ENCODE measurements at places on chromosomes 12 and 14.

DNA sequence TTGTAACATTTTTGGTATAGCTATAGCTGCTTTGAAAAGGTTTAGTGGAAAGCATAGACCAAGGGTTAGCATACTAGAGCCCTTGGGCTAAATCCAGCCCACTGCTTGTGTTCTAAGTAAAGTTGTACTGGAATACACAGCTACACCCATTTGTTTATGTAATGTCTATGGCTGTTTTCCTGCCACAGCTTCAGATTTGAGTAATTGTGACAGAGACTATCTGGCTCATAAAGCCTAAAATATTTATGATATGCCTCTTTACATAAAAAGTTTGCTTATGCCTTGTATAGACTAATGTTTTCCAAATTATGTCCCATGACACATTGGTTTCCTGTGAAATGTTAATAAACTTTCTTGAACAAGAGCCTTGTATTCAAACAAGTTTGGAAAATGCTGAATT, 234.8 kb upstream of the ATP2B1 start:
- no peak for DNase-seq

DNA sequence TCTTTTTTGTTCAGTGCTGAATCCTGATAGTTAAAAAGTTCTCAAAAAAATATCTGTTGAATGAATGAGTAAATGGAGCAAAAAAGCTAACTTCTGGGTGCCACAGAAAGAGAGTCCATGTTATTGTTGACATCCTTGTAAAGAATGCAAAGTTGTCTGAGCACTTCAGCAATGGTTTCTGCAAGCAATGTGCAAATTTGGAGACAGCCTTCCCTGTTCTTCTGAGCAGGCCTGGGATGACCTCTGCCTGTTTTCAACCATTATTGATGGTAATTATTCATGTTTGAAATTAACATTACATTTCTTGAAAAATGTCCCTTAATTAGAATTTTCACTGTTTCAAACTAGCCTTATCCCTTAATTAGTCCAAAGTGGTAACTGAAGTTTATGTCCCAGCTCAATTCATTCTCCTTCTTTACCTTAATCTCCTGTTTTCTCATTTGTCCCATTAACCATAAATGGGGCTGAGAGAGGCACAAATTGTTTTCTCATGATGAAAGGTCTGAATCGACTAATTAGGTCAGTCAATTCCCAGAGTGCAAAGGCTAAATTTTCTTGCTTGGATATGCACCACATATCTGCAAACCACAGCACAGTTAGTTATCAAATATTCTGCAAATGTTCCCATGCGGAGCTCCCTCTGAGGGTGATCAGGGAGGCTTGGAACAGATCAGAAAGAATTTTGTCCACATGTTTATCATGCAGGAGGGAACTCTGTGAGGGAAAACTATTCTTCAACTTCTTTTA, 139.4 kb upstream of the KRR1 start:
- DNase-seq = no peak

DNA sequence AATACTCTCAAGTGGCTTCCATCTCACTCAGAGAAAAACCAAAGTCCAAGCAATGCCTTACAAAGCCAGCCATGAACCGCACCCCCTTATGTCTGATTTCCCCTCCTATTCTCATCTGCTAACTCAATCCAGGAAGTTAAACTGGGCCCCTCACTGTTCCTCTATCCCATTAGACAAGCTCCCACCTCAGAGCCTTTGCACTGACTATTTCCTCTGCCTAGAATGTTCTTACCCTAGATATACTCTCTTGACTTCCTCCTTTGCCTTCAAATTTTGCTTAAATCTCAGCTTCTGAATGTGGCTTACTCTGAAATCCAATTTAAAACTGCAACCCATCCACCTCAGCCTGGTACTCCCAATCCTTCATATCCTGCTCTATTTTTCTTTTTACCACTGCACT, 257.0 kb upstream of the USP15 start:
- DNase-seq = no peak

- DNase-seq = no peak
Observed at GRCh38 chr12:47087088-47087688, 7.4 kb upstream of the AMIGO2 start.

GRCh38 chr14:71694591-71695530, 237.4 kb upstream of the RGS6 start:
- DNase-seq = no peak

GRCh38 chr14:89378119-89378518, 38.9 kb downstream of the FOXN3 start:
- DNase-seq = no peak

GRCh38 chr12:6167327-6168280, 32.6 kb upstream of the CD9 start:
- peak; percentile 66 for DNase-seq

DNA sequence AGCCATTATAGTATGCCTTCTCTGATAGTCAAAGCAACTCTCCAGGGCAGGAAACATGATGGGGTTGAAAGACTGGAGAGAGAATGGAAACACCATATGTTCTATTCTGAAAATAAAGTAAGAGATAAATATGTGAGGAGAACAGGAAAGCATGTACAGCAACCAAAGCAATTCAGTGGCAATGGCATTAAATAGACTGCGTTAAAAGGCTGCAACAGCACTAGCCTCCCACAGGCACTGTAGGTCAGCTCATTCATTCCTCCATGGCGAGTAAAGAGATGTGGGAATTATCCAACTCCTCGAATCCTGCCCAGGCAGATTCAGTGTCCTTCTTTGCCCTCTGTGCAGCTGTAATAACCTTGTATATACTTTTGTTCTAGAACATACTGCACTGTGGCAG, 43.8 kb downstream of the ANO6 start:
- DNase-seq = no peak

- DNase-seq = peak; percentile 30
Observed at GRCh38 chr12:109436188-109436560, 40.9 kb downstream of the KCTD10 start.

- DNase-seq = no peak
Observed at GRCh38 chr12:42208574-42208973, 29.5 kb downstream of the YAF2 start.

DNA sequence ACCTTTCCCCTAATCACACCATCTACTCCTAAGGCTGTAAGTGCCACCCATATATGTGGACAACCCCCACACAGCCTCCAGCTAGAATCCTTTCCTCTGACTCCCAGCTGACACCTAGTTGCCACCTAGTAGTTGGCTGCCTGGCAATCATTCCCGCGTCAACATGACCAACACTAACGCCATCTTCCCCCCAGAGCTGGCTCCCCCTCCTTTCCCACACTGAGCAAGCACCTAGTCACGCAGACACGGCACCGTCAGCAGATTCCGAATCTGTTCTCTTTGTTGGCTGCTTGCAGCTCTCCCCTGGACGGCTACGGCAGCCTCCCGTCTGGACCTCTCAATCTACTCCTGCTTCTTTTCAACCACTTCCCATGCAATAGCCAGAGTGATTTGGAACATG, 27.7 kb downstream of the UBR7 start:
- no peak for DNase-seq

DNA sequence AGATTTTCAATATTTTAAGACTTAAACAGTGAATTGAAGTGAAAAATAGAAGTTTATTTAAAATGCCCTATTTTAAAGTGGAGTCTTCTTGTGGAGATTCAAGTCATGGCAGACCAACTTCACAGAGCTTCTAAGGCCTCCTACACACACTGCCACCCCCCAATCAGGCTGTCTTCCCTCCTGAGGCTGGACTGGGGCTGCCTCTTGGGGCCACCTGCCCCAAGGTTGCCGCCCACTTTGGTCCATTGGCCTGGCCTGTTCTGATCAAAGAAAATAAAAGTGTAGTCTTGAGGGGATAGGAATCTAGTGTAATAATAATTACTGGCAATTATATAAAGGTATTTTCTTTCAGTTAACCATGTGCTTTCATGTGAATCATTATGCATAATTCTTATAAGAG, 1.3 kb downstream of the GOLT1B start:
- DNase-seq = no peak

- DNase-seq = no peak
Observed at GRCh38 chr14:103362780-103363179, 22.4 kb upstream of the MARK3 start.

GRCh38 chr12:93868771-93869170, 191.6 kb downstream of the CRADD start:
- DNase-seq = peak; percentile 64

DNA sequence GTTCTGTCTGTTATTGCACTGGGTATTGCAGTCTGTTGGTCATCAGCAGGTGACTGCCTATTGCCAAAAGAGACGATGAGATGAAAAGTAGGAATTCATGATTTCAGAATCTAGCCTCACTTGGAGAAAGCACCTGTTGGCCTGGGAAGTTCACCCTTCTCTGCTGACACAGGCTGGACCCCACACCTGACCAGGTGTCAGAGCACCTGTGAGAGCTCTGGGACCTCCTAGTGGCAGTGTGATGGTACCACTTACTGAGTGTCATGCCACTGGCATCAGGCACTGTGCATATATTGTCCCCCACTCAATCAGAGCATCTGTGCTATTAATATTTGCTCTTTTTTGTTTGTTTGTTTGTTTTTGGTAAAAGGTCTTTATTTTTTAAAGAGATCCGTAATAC, 68.0 kb downstream of the RASSF3 start:
- DNase-seq = no peak

DNA sequence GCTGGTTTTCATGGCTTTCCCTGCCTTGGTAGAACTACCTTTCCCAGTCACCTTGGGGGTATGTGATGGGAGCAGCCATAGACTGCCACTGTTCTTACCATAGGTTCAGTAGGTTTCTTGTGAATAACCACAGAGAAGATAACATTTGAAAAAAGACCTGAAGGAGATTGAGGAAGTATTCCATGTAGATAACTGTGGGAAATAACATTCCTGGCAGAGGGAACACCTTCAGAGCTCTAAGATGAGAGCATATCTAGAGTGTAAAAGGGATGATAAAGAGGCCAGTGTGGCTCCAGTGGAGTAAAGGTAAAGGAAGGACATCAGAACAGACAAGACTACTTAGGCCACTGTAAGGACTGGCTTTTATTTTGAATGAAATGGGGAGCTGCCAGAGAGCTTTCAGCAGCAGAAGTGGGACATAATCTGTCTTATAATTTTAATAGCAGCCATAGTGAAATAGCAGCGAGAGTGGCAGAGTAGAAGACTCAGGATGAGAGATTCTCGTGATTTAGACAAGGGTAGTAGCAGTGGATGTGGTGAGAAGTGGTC, 82.6 kb upstream of the KCNH3 start:
- no peak for DNase-seq

- no peak for DNase-seq
Observed at GRCh38 chr14:101330416-101331140, 230.7 kb upstream of the DIO3 start.

DNA sequence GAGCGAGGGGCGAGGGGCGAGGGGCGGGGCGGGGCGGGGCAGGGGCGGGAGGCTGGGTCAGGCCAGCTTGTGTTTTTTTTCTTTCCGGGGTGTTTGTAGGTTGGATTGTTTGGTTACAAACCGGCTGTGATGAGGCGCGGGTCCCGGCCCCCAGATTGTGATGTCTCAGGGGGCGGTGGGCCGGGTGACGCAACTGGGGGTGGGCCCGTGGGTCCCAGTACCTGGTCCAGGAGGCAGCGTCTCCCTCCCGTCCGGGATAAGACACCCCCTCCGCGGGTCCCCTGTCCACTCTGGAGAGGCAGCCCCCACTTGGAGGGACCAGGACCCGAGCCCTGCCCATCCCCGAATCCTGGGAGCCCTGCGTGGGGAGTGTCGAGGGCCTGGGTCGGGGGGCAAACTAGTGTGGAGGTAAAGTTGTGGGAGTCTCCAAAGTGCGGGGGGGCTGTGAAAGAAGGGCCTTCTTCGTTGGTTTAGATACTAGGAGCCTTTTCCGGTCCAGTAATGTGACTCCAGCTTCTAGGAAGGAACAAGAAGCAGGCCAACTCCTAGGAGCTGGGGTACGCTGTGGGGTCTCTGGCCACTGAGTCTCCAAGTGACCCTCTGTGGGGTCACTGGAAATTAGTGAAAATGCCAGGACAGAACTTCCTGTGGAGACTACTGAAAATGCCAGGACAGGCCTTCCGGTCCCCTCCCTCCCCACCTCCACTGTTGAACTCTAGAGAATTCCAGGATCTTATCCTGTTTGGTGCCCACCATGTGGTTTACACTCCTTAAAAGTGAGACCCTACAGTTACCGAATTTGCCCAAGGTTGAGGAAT, 579 bp upstream of the CLMN start:
- no peak for DNase-seq
